ENCODE measurements at places on chromosomes 16 and 17.
A peak's percentile ranks its signal among the peaks of the same experiment; 100 is the strongest.

GRCh38 chr17:19868079-19868395 is 301 bp upstream of the ULK2 start:
- no peak for DNase-seq

DNA sequence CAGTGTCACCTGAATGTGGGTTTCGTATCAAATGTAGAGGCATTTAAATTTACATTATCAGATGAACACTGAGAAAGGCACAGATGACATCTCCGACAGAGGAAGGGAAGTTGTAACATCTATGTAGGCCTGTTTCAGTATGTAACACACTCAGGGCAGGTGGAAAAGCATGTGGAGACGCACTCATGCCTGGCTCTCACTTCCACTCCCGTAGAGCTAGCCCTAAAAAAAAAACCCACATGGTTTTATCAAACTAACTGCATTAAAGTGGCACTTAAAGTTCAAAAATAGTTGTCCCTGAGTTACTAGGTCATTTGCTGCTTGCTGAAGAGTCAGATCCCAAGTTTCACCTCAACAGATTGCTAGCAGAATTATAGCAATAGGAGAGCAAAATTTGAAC is 6.1 kb upstream of the ANKFY1 start:
- DNase-seq, result no peak

GRCh38 chr17:44219616-44220212 is at the start of gene UBTF:
TSS of gene UBTF (minus strand) at chr17:44219675. CDS start at chr17:44218229, 1,446 bp downstream.
- peak; percentile 84 for DNase-seq

GRCh38 chr17:53919356-53919755 is 96.6 kb downstream of the KIF2B start:
- DNase-seq, result no peak

- no peak for DNase-seq
Measured at GRCh38 chr16:85650135-85650843, 37.2 kb downstream of the GSE1 start.

GRCh38 chr17:76444518-76445311 is 8.2 kb downstream of the UBE2O start:
- DNase-seq, result no peak

DNA sequence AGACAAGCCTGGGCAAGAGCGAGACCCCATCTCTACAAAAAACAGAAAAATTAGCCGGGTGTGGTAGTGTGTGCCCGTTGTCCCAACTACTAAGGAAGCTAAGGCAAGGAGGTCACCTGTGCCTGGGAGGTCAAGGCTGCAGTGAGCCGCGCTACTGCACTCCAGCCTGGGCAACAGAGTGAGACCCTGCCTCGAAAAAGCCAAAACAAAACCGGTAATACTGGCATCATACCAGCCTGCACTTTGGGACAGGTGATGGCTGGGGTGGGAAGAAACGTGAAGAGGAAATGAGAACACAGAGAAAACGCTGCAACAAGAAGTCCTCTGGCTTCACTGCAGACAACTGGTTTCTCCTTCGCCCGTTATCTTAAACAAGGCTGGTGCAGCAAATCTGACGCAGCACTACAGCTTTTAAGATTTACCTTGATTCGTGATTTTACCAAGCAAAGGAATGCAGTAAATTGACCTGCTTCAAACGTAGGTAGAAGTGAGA is 725 bp upstream of the CASC3 start:
- no peak for DNase-seq

- no peak for DNase-seq
Measured at GRCh38 chr17:50155115-50155819, 4.8 kb upstream of the PPP1R9B start.

DNA sequence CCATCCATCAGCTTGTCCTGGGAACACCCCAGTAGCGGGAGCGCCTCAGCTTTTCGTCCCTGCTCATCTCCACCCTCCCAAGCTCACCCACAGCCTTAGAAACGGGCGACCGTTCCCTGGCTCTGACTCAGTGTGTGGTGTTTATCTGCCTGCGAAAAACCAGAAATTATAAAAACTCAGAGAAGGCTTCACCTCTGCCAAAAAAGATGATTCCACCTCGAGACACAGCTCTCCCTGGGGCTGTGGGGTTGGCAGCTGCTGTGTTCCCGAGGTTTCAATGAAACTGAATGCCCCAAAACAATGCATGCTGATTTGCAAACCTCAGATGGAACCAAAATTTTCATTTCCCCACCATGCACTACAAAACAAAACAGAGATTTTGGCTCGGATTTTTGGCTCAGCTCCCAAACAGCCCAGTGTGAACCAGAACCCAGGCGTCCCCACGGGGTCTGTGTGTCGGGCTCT is 62.4 kb upstream of the MED9 start:
- no peak for DNase-seq

DNA sequence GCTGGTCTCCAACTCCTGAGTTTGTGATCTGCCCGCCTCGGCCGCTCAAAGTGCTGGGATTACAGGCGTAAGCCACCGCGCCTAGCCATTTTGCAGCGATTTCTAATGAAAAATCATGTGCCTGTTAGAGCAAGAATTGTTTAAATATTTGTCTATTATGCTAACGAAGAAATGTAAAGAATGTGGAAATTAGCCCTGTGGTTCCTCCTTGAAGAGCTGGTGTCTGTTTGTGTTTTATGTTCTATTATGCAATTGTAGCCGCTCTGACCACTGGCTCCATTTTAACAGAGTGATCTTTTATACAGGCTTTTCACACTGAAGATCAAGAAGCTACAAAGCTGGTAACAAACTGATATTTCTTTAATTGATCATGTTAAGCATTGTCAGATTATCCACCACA is 217.3 kb downstream of the USP22 start:
- DNase-seq, result no peak

DNA sequence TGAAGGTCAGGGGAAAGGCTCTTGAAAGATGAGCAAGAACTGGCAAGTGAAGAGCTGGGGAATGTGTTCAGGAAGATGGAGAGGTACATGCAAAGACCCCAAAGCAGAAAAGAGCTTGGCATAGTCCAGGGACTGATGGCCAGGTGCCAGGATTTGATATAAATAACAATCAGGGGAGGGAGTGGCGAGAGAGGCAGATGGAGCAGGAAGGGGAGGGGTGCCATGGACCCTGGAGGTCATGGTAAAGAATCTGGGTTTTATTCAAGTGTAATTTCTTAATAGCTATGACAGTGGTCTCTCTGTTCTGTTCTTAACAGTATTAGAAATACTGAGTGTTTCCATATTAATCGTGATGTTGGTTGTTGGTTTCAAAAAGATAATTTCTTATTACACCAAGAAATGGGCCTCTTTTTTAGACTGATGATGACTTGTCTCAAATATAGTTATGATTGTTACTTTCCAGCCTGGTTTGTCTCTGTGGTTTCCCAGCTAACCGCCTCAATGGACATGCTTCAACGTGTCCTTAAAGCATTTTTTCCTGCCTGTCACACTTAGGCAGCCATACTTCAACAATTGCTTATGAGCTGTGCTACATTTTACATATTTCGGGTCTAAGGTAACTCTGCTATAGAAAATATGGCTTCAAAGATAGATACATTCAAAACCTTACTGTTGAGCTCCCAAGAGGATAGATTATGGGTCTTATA is 49.4 kb downstream of the MYH10 start:
- DNase-seq, result no peak

DNA sequence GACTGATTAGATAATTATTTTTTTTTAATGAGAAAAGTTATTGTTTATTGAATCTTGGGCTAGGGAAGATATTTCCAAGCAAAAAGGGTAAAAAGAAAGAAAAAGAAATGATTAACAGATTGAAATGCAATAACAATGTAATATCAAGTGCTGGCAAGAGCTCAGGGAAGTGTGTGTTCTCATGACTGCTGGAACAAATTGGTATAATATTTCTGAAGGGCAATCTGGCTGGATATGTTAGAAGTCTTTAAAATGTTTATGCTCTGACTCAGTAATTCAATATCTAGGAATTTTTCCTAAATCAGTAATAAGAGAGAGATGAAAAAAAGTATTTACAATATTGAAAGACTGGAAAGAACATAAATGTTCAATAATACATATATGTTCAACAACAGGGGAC is 7.6 kb upstream of the ZNF624 start:
- DNase-seq, result no peak

DNA sequence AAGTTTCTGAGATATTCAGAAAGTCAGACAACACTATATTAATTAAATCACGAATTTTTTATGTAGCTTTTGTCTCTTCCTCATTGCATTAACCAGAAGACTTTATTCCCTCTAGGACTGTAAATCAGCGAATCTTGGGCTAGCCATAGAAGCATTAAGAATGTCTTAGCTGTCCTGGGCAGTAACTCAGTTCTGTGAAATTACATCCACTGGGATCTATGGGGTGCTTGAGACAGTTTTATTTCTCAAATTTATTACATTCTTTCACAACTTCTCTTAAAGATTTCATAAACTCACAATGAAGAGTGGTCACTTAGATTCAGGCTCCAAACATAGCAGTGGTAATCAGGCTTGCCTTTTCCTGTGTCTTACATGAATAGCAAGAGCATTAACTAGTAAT is 1153.4 kb downstream of the CDH8 start:
- DNase-seq, result no peak

- no peak for DNase-seq
Measured at GRCh38 chr17:43327421-43327820, 71.4 kb upstream of the ARL4D start.

- no peak for DNase-seq
Measured at GRCh38 chr16:83968891-83969649, 1.0 kb downstream of the NECAB2 start.

DNA sequence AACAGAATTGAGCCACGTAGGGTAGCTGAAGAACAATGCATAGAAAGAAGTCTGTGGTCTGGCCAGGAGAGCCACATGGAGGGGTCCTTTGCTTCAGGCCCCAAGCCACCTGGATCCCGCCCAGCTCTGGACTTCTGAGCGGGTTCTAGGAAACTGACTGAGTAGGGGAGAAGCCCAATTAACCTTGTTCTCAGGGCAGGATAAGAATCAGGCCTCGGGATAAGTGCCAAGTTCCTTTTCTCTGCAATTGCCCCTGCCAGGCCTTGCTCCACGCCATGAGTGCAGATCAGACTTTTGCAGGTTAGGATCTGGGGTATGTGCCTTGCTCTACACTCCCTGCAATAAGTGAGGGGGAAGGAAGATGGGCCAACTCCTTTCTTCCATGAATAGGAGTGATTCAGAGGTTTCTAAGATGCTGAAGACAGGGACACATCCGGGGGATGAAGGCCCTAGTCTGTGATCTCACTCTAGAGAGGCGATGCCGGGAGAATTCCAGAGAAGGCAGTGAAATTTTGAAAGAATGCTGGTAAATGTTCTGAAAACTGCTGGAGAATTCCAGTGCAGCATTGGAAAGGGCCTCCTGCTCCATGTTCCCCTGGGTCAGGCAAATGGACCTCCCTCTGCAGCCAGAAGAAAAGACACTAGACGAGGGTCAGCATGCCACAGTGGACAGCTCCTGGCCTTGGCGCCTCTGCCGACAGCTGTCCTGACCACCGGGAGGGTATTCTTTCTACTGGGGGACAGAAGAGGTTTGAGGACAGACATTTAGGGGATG is 5.8 kb downstream of the NEUROD2 start:
- no peak for DNase-seq

DNA sequence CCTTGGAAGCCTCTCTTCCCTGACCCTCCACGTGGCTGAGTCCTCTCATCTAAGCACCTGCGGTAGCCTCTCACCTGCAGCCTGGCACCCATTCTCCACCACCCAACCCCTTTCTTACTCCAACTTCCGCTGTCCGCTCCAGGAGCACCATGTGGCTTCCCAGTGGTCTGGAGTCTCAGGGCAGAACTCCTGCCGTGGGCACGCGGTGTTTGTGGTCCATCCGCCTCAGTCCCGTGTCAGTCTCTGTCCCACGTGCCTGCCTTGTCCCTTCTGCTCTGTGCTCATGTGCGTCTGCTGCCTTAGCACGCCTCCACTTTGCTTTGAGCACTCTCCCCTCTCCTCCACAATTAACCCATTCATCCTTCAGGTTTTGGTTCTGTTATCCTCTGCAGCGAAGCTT is 49.7 kb downstream of the KATNIP start:
- DNase-seq, result no peak

GRCh38 chr17:8436844-8437171 is 1.1 kb downstream of the NDEL1 start:
- DNase-seq, result no peak

DNA sequence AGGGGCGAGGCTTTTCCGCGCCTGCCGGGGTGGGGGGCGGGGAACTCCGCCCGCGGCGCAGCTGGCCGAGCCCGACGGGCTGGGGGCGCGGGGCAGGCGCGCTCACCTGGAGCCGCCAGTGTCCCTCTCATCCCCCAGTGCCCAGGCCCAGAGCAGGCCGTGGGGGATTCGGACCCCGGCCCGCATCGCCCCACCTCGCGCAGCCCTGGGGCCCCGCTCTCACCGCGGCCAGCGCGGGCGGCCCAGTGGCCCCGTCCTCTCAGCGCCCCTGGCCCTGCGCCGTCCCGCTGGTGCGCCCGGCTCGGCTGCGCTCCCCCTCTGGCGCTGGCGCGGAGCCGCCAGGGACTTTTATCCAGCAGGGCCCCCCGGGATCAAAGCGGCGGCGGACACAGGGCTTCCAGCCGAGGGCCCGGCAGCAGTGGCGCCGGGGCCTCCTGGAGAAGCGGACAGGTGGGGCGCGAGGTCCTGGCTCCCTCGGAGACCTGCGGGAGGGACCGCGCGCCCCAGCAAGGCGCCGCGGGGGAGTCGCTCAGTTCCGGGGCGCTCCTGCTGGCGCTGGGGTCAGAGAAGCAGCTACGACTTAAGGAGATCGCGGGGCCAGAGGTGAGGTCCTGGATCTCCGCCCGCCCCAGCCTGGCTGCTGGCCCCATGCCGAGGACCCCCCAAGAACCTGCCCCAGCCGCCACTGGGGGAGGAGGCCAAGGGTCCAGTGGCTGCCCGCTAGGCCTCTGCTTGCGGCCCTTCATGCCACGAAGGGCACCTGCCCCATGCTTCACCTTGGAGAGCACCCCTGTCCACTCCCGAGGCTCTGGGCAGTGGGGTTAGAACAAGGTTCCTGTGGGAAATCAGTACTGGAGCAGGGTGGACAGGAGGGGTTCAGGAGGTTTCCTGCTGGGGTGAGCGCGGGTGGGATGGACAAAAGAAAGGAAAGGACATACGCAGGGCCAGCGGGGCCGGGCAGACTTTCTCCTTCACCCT is 823 bp upstream of the NOTUM start:
- DNase-seq, result no peak

- DNase-seq, result no peak
Measured at GRCh38 chr16:67432506-67432890, 1.6 kb downstream of the HSD11B2 start.

DNA sequence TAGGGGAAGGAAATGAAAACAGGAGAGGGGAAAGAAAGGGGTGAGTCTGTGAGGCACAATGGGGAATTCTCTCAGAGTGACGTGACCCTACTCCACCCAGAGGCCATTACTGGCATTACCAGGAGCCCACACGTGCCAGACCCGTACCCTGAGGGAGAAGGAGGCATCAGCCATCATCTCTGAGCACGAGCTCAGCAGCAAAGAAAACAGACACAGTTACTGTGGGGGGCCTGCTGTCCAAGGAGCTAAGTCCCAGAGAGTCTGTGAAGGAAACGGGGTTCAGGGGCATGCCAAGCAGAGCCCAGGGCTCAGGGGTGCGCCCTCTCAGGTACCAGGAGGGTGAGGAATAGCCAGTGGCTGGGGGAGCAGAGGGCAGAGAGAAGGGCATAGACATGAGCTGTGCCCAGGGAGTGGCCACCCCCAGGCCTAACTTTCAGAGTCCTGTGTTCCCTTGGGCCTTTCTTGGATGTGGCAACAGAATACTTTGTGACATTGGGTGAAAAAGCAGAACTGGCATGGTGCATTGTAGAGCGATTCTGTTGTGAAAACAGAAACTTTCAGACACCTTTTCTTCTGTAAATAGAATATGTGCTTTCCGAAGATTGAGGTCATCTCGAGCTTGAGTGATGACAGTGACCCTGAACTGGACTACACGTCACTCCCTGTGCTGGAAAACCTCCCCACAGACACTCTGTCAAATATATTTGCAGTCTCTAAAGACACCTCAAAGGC is 11.3 kb downstream of the TAF1C start:
- peak; percentile 11 for DNase-seq

All from CD4-positive, alpha-beta T cell treated with Interleukin-17A for 1 hour (primary cell).